ENCODE measurements at places on chromosomes 2 and 18. TPM values are rescaled to one million over a fixed set of nuclear protein-coding genes. Genes with fewer than 3 reads are reported as not detected.

The MYO5B gene
- 44.1 TPM for total RNA-seq

The KCNIP3 gene
- total RNA-seq, result 4.3 TPM

The CYP27C1 gene
- total RNA-seq, result 8.0 TPM

The MAL gene
- not detected for total RNA-seq

The TEKT4 gene
- total RNA-seq, result 0.34 TPM

The ASB3 gene
- 31.4 TPM for total RNA-seq

The FAM110C gene
- total RNA-seq, result 4.2 TPM

The PROM2 gene
- 14.2 TPM for total RNA-seq

The CABYR gene
- 8.0 TPM for total RNA-seq

The SCN9A gene
- total RNA-seq, result 23.7 TPM

The CREG2 gene
- total RNA-seq, result 0.65 TPM

The DQX1 gene
- 1.5 TPM for total RNA-seq

The CHRNG gene
- total RNA-seq, result not detected

The ANKRD30B gene
- not detected for total RNA-seq

The FOXI3 gene
- 0.57 TPM for total RNA-seq

The SGPP2 gene
- 19.8 TPM for total RNA-seq

The SERPINB13 gene
- total RNA-seq, result not detected

The GKN2 gene
- not detected for total RNA-seq

The PLEK gene
- total RNA-seq, result not detected

The E2F6 gene
- 21.4 TPM for total RNA-seq

The LRRC30 gene
- total RNA-seq, result not detected

The CNGA3 gene
- 5.3 TPM for total RNA-seq

The IL1RN gene
- not detected for total RNA-seq

The PDE11A gene
- total RNA-seq, result 60.5 TPM

The IL18R1 gene
- 0.13 TPM for total RNA-seq

The MRPL44 gene
- 26.1 TPM for total RNA-seq

The SYT4 gene
- 4.6 TPM for total RNA-seq

The TNFRSF11A gene
- total RNA-seq, result 0.64 TPM

The MC4R gene
- total RNA-seq, result not detected

The PAIP2B gene
- total RNA-seq, result 23.9 TPM

The MEP1B gene
- total RNA-seq, result not detected

The CCDC121 gene
- total RNA-seq, result 5.6 TPM

The CLK1 gene
- total RNA-seq, result 128 TPM

The DHRS9 gene
- not detected for total RNA-seq

The ARHGAP15 gene
- total RNA-seq, result not detected

The INPP5D gene
- 9.0 TPM for total RNA-seq

The RBM45 gene
- total RNA-seq, result 18.8 TPM

The EPHA4 gene
- 40.3 TPM for total RNA-seq

The RNF125 gene
- total RNA-seq, result 2.6 TPM

The NDUFV2 gene
- total RNA-seq, result 119 TPM

The SLC5A7 gene
- total RNA-seq, result 1.8 TPM

The LCT gene
- total RNA-seq, result 0.19 TPM

The SLC14A1 gene
- total RNA-seq, result 0.50 TPM

The POTEJ gene
- 0.19 TPM for total RNA-seq

The SERPINB10 gene
- total RNA-seq, result not detected

The CCDC74B gene
- 10.9 TPM for total RNA-seq

The PSMA8 gene
- total RNA-seq, result 0.29 TPM

The RTP5 gene
- total RNA-seq, result not detected

The GALR1 gene
- total RNA-seq, result 4.0 TPM

The QPCT gene
- total RNA-seq, result 2.7 TPM

The KIAA2012 gene
- not detected for total RNA-seq

The PLA2R1 gene
- 1.7 TPM for total RNA-seq

The C2orf66 gene
- total RNA-seq, result 0.38 TPM

The NLRC4 gene
- total RNA-seq, result not detected

The REG1A gene
- 0.51 TPM for total RNA-seq

The GATA6 gene
- 112 TPM for total RNA-seq

The DSG1 gene
- total RNA-seq, result not detected

The DNMT3A gene
- total RNA-seq, result 168 TPM
